SIG-M5 (cell line): ENCODE measurements at places on chromosomes 4 and X.

DNA sequence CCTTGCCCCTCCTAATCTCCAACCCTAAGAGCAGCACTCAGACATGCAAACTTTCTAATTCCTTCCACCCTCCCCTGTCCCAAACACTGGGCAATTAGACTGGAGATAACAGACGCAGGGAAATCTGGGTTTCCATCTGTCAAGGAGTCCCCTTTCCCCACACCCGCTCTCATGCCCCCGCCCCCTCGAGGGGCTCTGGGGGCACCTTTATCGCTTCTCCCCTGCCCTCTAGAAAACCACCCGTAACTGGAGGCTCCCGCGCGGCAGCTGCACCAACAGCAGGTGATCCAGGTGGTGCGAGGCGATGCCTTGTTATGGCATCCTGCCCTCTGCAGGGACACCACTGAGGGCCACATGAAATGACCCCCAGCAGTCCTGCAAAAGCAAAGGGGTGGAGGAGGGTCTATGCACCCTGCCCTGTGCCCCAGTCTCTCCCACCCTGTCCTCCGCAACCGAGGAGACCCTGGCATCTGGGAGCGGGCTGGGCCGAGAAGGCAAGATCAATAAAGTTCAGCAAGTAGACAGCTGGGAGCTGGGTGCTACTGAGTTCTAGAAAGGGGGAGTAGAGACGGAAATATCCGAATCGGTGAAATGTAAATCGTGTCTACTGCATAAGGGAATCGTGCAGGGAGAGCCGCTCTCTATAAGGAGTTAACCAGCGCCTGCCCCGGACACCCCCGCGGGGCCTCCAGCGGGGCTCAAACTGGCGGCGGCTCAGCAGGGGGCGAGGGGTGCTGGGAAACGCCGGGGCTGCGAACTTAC is 1.6 kb downstream of the KCTD8 start:
- DNase-seq, result no peak

DNA sequence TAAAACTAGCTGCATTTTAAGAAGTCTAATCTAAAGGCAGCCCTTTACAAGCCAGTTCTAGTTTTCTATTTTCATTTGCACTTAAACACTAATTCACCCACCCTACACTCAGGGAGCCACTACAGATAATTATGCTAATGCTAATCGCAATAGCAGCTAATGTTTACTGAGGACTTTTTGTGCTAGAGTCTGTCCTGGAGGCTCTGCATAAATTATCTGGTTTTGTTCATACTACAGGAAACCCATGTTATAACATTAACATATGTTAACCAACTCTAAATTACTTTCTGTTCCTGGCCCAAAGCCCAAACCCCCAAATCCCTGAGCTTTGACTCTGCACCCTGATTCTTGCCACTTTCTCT is 480 bp upstream of the RADX start:
- no peak for DNase-seq

DNA sequence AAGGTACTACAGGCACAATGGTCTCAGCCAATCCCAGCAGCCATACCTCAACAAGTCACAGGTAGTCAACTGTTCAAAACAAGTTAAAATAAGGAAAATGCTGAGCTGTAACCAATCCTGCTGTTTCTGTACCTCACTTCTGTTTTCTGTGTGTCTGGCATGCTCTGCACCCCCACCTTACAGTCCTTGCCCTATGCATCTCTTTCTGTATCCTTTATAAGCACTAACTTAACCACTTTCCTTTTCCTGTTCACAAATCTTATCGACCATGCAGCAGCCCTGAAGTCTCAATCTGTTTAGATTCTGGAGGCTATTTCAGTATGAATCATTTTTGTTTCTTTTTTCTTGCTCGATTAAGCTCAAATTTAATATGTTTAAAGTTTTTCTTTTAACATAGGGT is 12.5 kb upstream of the FAM13A start:
- no peak for DNase-seq

DNA sequence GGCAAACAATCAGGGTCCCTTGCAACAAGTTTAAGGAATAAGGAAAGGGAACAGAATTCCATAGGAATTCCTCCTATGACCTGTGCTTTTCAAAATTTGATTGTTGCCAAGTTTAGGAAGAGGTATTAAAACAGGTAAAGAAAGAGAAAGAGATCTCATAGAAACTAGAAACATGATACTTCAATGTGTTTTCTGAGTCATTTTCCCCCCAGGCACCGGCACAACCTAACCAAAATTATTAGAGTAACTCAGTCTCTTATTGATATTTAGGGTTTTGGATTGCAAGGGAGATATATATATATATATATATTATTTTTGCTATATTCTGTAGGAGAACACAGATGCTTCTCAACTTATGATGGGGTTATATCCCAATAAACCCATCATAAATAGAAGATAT is 278.0 kb upstream of the DKK2 start:
- no peak for DNase-seq

DNA sequence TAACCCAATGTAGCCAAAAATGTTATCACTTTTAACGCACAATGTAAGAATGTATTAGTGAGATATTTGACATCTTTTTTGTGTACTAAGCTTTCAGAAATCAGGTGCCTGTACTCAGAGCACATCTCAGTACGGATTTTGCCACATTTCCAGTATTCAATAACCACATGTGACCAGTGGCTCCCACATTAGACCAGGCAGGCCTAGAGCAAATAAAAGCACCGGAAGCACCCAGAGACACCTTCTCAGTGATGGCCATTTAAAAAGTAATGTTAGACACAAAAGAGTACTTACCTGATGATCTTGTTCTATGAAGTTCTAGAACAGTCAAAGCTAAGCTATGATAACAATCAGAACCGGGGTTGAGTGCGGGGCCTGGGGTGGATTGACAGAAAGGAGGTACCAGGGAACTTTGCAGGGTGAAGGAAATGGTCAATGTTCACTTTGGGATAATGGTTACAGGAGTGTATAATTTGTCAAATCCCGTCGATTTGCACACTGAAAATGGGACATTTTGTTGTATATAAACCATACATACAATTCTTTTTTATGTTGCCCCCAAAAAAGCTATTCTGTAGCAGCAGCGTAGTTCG is 1.2 kb downstream of the CTPS2 start:
- DNase-seq, result no peak

- DNase-seq, result no peak
Measured at GRCh38 chr4:2888886-2889285, 45.2 kb downstream of the ADD1 start.

- DNase-seq, result no peak
Measured at GRCh38 chr4:76694056-76694455, 203.9 kb downstream of the SOWAHB start.

DNA sequence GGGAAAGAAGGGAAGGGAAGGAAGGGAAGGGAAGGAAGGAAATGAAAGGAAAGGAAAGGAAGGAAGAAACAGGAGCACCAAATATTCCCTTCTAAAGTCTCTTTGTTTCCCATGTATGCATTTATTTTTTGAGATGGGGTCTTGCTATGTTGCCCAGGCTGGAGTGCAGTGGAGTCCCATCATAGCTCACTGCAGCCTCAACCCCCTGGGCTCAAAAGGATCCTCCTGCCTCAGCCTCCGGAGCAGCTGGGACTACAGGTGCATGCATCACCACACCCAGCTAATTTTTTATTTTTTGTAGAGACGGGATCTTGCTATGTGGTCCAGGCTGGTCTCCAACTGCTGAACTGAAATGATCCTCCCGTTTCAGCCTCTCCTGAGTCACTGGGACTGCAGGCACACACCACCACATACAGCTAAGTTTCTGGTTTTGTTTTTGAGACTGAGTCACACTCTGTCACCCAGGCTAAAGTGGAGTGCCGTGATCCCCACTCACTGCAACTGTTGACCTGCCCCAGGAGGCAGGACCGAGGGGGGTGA is 102.8 kb downstream of the CRLF2 start:
- DNase-seq, result no peak

DNA sequence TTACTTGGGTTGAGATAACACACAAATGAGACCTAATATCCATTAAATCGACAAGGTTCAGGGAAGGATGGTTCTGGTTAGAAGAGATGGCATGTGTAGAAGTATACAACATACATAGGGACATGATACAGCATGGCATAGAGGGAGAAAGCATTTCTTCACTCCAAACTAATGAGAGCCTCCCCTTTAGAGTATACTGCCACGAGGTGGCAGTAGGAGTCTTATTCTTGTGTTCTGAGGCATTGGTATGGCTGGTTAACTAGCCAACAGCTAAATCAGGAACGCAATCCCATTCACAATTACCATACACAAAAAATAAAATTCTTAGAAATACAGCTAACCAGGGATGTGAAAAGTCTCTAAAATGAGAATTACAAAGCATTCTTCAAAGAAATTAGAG is 29.1 kb upstream of the TRO start:
- no peak for DNase-seq
